Stimulated activated CD4-positive, alpha-beta T cell treated with anti-CD3 and anti-CD28 coated beads, Interleukin-2, amount 100 ng/mL, for 4 hours (primary cell): ENCODE measurements at places on chromosomes 5 and 9.

- DNase-seq: no peak
These were observed 133.2 kb upstream of the PRLR start for GRCh38 chr5:35363387-35363965.

DNA sequence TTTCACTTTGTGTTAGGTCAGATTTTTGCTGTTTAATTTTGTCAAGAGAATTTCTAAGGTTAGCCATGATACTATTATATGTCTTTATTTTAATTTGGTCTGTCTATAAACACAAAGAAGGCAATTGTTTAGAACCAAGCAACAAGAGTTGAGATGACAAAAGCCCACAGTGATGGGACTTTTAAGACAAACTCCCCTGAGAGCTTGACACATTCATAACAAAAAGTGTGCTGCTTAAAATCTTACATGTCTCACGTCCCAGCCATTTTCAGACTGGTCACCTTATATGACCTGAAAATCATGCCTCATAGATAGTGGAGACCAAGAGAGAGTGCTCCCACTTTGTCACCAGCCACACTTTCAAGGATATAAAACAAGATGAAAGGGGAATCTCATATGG lies 21.6 kb upstream of the NNT start:
- no peak for DNase-seq

DNA sequence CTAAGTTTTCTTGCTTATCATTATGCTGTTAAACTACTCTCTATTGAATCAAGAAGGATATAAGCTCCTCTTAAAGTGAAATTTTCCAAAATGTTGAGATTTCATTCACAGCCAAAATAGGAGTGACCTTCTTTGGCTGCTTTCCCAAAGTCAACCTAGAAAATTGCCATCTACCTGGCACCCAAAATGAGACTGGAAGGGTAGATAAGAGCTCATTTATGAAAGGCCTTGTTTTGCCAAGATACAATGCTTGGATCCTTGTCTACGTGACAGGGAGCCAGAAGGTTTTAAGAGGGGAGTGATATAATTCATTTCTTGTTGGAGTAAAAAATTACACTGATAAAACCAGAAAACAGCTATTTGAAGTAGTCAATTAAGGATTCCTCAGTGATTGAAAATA lies 287.1 kb downstream of the IZUMO3 start:
- no peak for DNase-seq

GRCh38 chr5:33604503-33604902 lies 163.7 kb downstream of the TARS1 start:
- no peak for DNase-seq

- DNase-seq: no peak
These were observed 6.1 kb upstream of the KIF12 start for GRCh38 chr9:114105236-114105635.

GRCh38 chr5:161660806-161661205 lies 24.7 kb upstream of the GABRA6 start:
- no peak for DNase-seq

DNA sequence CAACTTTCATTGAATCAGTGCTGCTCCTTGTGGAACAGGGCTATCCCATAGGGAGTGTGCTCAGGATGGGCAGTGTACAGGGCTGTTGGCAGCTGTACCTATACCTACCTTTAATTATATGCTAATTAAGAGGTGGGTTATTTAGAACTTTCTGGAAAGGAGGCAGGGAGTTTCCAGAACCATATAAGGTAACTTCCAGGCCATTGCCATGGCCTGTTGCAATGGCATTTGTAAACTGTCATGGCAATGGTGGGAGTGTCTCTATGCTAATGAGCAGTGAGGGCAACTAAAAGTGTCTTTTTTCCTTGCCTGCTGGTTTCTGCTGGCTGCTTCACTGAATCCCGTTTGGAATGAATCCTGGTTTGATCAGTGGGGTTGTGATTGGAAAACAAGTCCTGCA lies 2.3 kb upstream of the ARHGAP26 start:
- no peak for DNase-seq

DNA sequence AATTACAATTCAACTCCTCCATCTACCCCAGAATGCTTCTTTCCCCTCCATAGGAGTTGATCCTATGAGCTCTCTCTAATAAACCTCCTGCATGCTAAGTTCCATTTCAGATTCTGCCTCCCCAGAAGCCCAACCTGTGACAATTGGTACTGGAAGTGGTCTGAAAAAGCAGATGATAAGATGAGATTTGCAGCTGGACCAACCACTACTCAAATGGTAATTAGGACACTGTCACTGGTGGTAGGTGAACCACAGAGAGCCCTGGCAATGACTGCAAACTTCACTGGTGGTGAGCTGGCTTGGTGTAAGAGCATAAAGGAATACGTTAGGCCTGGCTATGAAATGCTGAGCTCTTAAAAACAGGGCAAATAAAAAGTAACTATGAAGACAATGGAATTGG lies 112.6 kb downstream of the ESM1 start:
- DNase-seq: no peak

- DNase-seq: no peak
These were observed 13.8 kb upstream of the PLEKHG4B start for GRCh38 chr5:77957-78804.

GRCh38 chr9:75422944-75423522 lies 334.7 kb downstream of the OSTF1 start:
- DNase-seq: no peak

- no peak for DNase-seq
These were observed 122.2 kb upstream of the PTGER4 start for GRCh38 chr5:40557501-40557900.

- DNase-seq: no peak
These were observed 43.0 kb downstream of the COL23A1 start for GRCh38 chr5:178547052-178547666.

DNA sequence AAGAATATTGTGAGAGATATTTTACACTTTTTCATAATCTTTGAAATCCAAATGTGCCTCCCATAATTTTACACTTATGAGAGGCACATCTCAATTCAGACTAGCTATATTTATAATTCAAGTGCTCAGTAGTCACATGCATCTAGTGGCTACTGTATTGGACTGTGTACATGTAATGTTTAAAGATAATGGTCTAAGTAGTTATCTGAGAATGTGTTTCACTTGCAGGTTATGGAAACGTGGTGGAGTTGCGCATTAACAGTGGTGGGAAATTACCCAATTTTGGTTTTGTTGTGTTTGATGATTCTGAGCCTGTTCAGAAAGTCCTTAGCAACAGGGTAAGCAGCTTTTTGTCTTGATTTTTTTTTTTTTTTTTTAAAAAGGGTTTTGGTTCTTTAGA lies 28.8 kb downstream of the G3BP1 start:
- no peak for DNase-seq

DNA sequence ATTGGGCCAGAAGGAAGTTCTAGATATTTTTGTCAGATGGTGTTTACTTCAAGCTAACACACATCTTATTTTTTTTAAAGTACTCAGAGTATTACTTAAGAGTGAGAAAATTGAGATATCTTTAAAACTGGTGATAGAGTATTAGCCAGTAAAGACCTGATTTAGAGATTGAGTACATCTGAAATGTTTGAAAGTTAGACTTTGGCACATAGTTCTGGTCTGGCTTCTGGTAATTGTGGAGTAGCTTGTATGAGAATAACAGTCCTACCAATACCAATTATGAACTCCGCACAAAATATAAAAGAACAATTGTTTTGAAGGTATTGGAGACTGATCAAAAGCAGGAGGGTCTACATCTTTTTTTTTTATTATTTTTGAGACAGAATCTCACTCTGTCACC lies 44.5 kb upstream of the GLIPR2 start:
- DNase-seq: no peak

DNA sequence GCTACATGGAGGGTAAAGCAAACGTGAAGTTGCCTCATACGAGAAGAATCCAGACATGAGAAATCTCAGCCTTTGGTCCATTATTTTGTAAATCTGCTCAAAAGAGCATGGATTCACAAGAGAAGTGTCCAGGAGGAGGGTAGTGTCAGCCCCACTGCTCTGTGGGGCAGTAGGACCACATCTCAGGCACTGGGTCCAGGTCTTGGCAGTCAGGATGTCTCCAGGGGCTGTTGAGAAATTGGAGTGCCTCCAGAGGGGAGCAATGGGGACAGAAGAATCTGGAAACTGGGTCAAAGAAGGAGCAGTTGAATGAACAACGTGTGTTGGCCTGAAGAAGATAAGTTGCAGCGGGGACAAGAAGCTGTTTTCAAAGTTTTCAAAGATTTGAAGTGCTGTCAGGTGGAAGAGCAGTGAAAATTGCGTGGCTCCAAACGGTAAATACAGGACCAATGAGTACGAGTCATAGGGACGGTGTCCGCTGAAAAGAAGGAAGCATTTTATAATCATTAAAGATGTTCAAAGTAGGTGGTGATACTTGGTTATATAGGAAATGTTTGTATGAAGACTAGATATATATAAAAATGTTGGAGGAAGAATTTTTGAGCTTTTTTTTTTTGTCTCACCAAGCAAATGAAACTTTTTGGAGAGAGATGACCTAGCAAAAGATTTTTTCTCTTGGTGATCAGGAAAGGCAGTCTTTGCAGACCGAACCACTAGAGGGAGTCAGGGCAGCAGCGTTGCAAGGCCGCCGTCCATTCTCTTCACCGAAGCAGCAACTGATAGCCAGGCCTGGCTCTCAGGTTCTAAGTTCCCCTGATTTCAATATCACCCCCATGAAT lies 57.1 kb upstream of the ZBED3 start:
- peak; percentile 46 for DNase-seq

DNA sequence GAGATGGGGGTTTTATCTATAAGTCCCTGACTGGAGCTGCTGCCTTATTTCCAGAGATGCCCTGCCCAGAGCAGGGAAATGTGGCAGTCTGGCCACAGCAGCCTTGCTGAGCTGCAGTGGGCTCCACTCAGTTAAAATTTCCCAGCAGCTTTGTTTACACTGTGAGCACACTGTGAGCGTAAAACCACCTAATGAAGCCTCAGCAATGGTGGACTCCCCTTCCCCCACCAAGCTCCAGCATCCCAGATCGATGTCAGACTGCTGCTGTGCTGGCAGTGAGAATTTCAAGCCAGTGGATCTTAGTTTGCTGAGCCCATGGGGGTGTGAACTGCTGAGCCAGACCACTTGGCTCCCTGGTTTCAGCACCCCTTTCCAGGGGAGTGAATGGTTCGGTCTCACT lies 208.7 kb upstream of the RAI14 start:
- DNase-seq: no peak
